ENCODE measurements at places on chromosomes 7 and 10. TPM values are rescaled to one million over a fixed set of nuclear protein-coding genes. Genes with fewer than 3 reads are reported as not detected.
A peak's percentile ranks its signal among the peaks of the same experiment; 100 is the strongest.

ADRB1 gene
- total RNA-seq = 0.09 TPM

AMZ1 gene
- not detected for total RNA-seq

C10orf90 gene
- total RNA-seq = not detected

RBM20 gene
- total RNA-seq = 0.28 TPM

GRCh38 chr10:133122171-133122935 is 34.6 kb downstream of the ADGRA1 start:
- H3K36me3 ChIP-seq = no peaks in the 10 kb centered on the region
- DNase-seq = no peak
- H3K4me1 ChIP-seq = no peaks in the 10 kb centered on the region
- H3K4me3 ChIP-seq = no peak overlapping the region
- H3K27me3 ChIP-seq = peaks cover 27% of the 10 kb centered on the region

DNA sequence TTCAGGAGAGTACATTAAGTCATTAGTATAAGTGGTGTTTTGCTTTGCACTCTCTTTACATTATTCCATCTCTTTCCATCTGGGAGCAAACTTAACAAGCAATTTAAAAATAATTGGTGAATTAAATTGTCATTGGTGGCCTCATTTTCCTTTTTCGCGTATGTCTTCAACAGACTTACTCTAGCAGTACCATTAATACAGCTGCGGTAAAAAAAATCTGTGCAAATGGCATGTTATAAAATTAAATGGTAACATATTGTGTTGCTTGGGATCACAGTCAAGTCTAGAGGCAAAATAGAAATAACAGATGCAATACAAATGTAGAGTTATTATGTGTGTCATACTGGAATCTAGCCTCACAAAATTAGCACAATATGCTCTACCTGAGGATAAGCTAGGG is 322.4 kb downstream of the PCDH15 start:
- H3K4me3 ChIP-seq = no peak overlapping the region
- H3K36me3 ChIP-seq = no peaks in the 10 kb centered on the region
- no peak for DNase-seq
- no peak overlapping the region for H3K27ac ChIP-seq
- H3K27me3 ChIP-seq = no peaks in the 10 kb centered on the region
- H3K4me1 ChIP-seq = peaks cover 8% of the 10 kb centered on the region

DNA sequence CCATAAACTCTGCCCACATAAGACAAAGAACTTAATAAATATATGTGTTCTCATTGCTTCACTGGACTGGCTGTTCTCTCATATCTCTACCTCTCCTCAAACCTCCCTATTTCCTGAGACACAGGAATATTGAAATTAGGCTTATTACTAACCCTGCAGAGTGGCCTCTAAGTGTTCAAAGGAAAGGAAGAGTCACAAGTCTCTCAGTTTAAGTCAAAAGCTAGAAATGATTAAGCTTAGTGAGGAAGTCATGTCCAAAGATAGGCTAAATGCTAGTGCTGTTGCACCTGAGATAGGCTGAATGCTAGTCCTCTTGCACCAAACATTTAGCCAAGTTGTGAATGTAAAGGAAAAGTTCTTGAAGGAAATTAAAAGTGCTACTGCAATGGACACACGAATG is 41.1 kb downstream of the GNAI1 start:
- H3K4me1 ChIP-seq = no peaks in the 10 kb centered on the region
- no peak overlapping the region for H3K4me3 ChIP-seq
- no peak for DNase-seq
- no peak overlapping the region for H3K27ac ChIP-seq
- H3K36me3 ChIP-seq = peaks cover 3% of the 10 kb centered on the region
- no peaks in the 10 kb centered on the region for H3K27me3 ChIP-seq

- no peaks in the 10 kb centered on the region for H3K4me1 ChIP-seq
- H3K36me3 ChIP-seq = no peaks in the 10 kb centered on the region
- no peak overlapping the region for H3K27ac ChIP-seq
- DNase-seq = no peak
Measured at GRCh38 chr10:49798275-49798674, 36.2 kb upstream of the OGDHL start.

DNA sequence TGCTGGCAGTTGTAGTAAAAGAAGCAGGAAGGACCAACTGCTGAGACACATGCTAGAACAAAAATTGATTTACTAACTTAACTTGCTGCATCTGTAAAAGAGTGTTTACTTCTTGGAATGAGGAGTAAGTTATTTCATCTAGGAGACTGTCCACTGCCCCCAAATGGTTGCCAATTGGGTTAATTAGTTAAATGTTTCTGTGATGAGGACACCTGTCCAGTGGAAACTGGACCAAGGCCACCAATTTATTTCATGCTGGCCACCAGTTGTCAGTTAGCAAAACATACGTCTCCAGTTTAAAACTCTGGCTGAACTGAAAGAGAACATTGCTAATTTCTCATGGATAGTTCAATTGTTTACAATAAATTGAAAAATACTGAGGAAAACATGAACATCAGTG is 191.7 kb downstream of the PPP1R9A start:
- H3K27me3 ChIP-seq = no peaks in the 10 kb centered on the region
- H3K4me3 ChIP-seq = no peak overlapping the region
- H3K36me3 ChIP-seq = no peaks in the 10 kb centered on the region

DNA sequence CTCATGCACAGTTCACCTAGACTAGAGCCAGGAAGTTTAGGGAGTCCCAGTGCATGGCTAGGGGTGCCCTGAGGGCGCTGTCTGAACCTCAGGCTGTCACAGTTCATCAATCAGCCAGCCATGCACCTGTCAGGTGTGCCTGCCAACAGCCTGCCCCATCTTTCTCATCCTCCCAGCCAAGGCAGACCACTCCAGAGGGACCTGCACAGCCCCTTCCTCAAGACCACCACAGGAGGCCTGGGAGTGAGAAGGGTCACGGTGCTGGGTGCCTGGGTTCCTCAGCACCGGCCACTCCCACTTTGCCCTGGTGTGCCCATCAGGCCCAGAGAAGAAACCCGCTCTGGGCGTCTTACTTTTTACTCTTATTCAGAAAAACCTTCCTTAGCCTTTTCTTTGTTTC is 8.4 kb downstream of the ATP6V1F start:
- H3K27ac ChIP-seq = no peak overlapping the region
- no peak for DNase-seq
- H3K36me3 ChIP-seq = no peaks in the 10 kb centered on the region

- no peaks in the 10 kb centered on the region for H3K27me3 ChIP-seq
- H3K4me1 ChIP-seq = no peaks in the 10 kb centered on the region
- DNase-seq = no peak
- no peak overlapping the region for H3K27ac ChIP-seq
- no peak overlapping the region for H3K4me3 ChIP-seq
Measured at GRCh38 chr10:49484486-49485235, 54.3 kb downstream of the ERCC6 start.

- no peak for DNase-seq
- H3K27me3 ChIP-seq = no peaks in the 10 kb centered on the region
- no peak overlapping the region for H3K27ac ChIP-seq
Measured at GRCh38 chr10:132593900-132594876, 56.6 kb downstream of the INPP5A start.

- H3K4me3 ChIP-seq = no peak overlapping the region
- no peak overlapping the region for H3K27ac ChIP-seq
- no peaks in the 10 kb centered on the region for H3K27me3 ChIP-seq
Measured at GRCh38 chr7:55490099-55490498, 82.2 kb downstream of the VOPP1 start.

DNA sequence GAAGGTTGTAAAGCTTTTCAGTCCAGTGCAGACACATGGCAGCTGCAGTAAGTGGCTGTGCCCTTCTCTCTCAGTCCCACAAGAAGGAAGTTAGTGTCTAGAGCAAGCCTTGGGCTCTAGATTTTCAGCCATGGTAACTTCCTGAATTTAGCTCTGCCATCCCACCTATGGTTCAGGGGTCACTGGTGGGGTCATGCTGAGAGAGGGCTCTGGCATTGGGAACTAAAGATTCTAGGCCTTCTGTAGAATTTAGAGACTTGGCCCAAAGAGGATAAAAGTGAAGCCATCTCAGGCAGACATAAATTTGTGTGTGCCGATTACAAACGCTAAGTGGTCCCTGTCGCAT is 113.5 kb downstream of the COL13A1 start:
- DNase-seq = no peak
- no peaks in the 10 kb centered on the region for H3K27me3 ChIP-seq
- H3K36me3 ChIP-seq = no peaks in the 10 kb centered on the region
- no peak overlapping the region for H3K27ac ChIP-seq
- no peak overlapping the region for H3K4me3 ChIP-seq

DNA sequence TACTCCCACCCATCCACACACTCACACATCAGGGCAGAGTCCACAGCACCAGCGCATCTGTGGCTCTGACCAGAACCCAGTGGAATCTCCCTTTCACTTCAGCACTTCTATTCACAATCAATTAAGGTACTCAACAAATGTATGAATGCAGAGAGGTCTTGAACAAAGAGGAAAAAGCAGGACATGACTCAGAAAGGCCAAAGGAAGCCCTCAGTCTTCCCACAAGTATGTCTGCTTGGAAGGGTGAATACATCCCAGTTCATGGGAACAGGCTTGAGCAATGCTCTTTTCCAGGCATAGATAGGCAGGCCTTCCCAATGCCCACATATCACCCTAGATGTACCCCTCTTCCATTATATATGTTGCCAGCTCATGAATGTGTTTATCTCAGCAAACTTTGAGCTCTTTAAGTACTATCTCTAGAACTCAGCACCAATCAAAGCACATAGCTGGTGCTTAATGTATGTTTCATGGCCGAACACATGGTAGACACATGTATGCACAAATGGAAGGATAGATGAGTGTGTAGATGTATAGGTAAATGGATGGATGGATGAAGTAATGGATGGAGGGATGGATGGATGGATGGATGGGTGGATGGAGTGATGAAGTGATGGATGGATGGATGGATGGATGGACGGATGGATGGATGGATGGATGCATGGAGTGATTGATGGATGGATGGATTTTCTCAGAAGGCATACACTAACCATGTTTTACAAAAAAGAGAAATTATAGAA is 507.6 kb downstream of the GRID1 start:
- no peaks in the 10 kb centered on the region for H3K4me1 ChIP-seq
- H3K27me3 ChIP-seq = no peaks in the 10 kb centered on the region
- no peak overlapping the region for H3K4me3 ChIP-seq
- H3K36me3 ChIP-seq = no peaks in the 10 kb centered on the region
- DNase-seq = no peak
- no peak overlapping the region for H3K27ac ChIP-seq

DNA sequence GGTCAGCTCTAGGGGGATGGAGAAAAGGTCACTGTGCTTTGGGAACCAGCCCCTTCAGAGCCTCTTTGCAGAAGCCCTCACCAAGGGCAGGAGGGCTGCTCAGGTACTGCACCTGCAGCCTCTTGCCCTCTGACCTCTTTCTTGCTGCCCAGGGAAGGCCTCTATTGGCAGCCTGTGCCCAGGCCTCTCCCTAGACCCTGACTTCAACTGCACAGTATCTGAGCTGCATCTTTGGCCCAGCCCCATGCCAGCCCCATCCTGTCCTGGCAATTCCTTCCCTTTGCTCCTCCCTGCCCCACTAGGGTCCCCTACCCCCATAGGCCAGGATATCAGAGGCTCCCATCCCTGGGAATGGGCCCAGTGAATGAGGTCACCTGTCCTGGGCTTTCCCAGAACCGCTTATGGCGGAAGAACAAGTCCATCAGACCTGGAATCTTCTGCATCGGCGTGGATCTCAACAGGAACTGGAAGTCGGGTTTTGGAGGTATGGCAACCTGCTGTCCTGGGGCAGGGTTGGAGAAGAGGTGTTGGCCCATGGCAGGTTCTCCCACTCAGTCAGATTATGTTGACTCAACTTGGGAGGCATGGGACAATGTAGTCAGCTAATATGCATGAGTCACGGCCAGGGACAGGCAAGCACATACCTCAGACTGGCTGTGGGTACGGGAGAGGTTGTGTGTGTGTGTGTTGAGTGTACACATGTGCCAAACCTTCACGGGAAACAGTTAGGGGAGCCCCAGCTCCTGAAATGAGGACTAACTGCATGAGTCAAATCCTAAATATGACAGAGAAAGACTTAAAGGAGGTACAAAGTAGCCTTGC is 17.1 kb upstream of the CPA1 start:
- H3K27ac ChIP-seq = no peak overlapping the region
- no peak overlapping the region for H3K4me3 ChIP-seq
- no peaks in the 10 kb centered on the region for H3K36me3 ChIP-seq
- DNase-seq = no peak
- H3K4me1 ChIP-seq = no peaks in the 10 kb centered on the region

- no peak for DNase-seq
- H3K27ac ChIP-seq = no peak overlapping the region
- H3K4me1 ChIP-seq = no peaks in the 10 kb centered on the region
- no peaks in the 10 kb centered on the region for H3K27me3 ChIP-seq
Measured at GRCh38 chr7:32154797-32155196, 84.6 kb upstream of the PDE1C start.

DNA sequence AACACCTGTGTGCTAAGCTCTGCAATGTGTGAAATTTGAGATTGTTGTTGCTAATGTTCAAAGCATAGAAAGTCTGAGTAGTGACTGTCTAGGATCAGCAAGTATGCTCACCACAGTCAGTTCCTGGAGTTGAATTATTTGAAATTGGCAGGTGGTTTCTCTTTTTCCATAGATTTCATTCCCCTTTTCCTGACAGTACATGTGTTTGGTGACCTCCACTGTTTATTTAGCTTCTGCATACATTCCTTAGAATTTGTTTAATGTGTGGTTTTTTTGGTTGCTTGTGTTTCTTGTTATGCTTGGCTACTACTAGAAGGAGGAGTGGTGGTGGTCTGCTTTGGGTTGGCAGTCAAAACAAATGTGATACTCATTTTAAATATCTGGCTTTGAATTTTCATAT is 52.3 kb downstream of the FOXP2 start:
- no peaks in the 10 kb centered on the region for H3K4me1 ChIP-seq
- no peaks in the 10 kb centered on the region for H3K27me3 ChIP-seq
- H3K27ac ChIP-seq = no peak overlapping the region
- no peak overlapping the region for H3K4me3 ChIP-seq
- H3K36me3 ChIP-seq = no peaks in the 10 kb centered on the region

DNA sequence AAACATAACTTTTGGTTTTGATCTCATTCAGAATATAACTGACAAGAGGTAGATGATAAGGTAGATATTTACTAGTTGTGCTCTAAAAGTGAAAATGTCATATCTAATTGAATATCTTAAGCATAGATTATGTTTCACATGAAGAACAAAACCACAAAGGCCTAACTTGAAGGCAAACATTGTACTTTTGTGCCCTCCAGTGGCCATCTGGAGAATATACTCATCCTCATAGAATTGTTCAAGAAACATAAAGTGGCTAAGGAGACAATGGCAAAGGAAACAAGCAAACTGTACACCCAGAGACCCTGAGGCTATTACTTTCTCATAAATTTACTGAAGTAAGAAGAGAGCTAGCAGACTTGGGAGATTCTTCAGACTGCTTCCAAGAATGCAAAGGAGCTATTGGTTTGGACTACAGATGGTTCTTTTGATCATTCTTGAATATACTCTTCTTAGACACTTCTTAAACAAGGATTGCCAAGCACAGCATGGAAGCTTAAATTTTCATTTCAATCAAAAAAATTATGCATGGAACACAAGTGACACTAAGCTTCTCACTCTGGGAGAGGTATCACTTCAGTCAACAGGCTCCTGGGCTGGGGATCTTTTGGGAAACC is 98.2 kb upstream of the DKK1 start:
- H3K4me1 ChIP-seq = peaks cover 17% of the 10 kb centered on the region
- no peak overlapping the region for H3K27ac ChIP-seq
- no peaks in the 10 kb centered on the region for H3K27me3 ChIP-seq
- no peaks in the 10 kb centered on the region for H3K36me3 ChIP-seq
- peak; percentile 74 for DNase-seq
